ENCODE measurements at places on chromosomes 5 and 9. TPM values are rescaled to one million over a fixed set of nuclear protein-coding genes. Genes with fewer than 3 reads are reported as not detected.

GRCh38 chr5:136924490-136924889 is 559.1 kb upstream of the TRPC7 start:
- no peak for DNase-seq

- DNase-seq, result no peak
Observed at GRCh38 chr5:62692946-62693713, 114.5 kb downstream of the LRRC70 start.

GRCh38 chr9:79984429-79985067 is 412.8 kb downstream of the TLE4 start:
- no peak for DNase-seq

- no peak for DNase-seq
Observed at GRCh38 chr9:134773842-134774241, 106.8 kb upstream of the FCN2 start.

GRCh38 chr5:124511791-124512190 is 234.6 kb downstream of the ZNF608 start:
- DNase-seq, result no peak

- no peak for DNase-seq
Observed at GRCh38 chr9:76537150-76537646, 78.2 kb downstream of the GCNT1 start.

- DNase-seq, result no peak
Observed at GRCh38 chr5:139368613-139369012, 14.5 kb downstream of the SLC23A1 start.

DNA sequence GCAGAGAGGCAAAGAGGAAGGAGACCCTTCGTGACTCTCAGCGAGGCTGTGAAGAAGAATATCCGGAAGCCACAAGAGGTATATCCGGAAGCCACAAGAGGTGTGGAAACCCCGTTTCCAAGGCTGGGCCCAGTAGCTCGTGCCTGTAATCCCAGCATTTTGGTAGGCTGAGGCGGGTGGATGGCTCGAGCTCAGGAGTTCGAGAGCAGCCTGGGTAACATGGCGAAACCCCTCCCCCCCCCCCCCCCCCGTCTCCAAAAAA is 612 bp upstream of the BBLN start:
- peak; percentile 74 for DNase-seq

- DNase-seq, result no peak
Observed at GRCh38 chr9:33799928-33800704, 4.8 kb downstream of the PRSS3 start.

DNA sequence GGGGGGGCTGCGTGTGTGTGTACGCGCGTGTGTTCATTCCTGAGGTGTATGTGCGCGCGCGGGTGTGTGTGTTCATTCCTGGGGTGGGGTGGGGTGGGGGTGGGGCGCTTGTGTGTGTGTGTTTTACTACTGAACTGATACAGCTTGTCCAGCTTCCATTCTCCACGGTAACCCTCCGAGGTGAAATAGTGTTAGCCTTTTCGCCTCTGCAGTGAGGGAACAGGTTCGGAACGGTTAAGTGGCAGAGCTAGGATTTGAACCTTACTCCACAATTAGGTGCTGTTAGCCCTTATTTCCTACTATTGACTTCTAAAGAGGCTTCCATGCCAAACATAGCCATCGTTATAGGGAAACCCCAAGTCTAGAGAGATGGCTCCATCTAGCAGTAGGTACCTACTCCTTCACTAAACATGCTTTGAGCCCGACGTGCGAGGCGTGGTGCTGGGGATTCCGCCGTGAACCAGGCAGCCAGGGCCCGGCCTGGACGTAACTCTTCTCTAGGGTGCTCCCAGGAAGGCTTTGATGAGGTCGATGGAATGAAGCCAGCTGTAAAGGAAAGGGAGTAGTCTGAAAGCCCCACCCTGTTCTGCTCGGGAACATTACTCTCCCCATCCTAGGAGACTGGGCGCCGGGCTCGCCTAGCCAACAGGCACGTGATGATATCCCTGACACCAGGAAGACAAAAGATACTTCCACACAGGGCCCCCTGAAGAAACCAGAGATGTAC is 782 bp upstream of the SKP1 start:
- DNase-seq, result no peak

GRCh38 chr9:94874316-94874715 is 147.8 kb downstream of the AOPEP start:
- no peak for DNase-seq

DNA sequence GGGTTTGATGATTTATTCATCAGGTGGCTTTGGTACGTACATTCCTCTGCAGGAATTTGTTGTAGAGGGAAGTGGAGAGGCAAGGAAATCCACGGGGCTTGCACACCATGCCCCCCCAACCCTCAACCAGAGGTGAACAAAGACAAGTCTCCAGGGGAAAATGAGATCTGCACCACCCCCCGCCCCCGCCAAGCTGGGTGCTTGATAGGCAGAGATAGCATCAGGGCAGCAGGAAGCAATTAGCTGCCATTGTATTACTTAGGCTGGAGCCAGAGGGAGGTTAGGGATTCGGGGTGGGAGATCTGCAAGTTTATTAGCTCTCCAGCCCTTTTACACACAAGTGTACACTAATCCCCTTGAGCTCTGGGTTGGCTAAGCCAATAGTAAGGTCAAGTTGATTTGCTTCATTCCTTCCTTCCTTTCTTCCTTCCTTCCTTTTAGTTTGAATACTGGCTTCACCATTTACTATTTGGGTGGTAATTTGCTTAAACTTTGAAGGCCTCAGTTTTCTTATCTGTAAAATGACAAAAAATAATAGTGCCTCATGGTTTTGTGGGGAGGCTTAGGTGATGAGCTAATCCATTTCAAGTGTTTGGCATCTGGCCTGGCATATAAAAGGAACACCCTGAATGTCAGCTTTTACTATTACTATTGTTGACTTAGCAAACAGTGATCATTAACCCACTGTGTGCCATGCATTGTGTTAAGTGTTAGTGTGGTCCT is 34.1 kb downstream of the SPRY4 start:
- DNase-seq, result no peak

GRCh38 chr9:6676254-6676921 is 30.9 kb upstream of the GLDC start:
- no peak for DNase-seq

DNA sequence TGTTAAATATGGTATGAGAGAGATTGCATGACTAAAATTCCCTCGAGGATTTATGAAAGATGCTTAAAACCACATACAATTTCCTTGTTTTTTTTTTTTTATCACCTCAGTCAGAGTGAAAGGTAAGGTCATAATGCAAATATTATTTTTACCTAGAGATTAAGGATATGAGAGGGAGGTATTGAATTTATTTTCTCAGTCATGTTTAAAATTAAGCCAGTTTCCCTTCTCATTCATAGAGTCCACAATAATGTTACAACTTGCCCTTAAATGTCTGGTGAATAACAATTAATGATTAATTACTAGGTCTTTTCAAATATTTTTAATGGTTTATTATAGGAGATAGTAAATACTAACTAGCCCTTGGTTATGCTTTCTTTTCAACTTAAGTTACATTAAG is 144.9 kb upstream of the HAPLN1 start:
- DNase-seq, result no peak

DNA sequence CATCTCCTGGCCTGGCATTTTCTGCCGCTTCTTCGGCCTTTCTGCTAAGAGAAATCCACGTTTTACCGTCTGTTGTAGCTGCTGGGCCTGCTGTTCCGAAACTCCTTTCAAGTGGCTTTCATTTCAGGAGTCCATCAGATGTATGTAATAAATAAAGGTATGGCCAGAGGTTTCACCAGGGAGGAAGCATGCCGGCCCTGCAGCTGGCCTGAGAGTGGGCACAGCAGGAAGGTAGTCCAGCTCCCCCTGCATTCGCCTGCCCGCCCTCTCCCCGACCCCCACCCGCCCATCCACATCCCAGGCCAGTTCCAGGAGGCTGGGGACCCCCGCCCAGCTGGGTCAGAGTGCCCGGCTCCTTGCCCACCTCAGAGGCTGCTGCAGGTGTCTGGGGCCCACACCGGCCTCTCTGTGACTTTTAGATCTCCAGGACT is 46.4 kb upstream of the EXOC3 start:
- DNase-seq, result no peak

- no peak for DNase-seq
Observed at GRCh38 chr9:103617046-103617445, 477.1 kb upstream of the SMC2 start.

- no peak for DNase-seq
Observed at GRCh38 chr9:133709015-133709611, 29.0 kb downstream of the SARDH start.

- no peak for DNase-seq
Observed at GRCh38 chr9:134550584-134550983, 91.0 kb upstream of the COL5A1 start.

GRCh38 chr5:118224546-118224945 is 763.8 kb downstream of the DTWD2 start:
- DNase-seq, result no peak

- no peak for DNase-seq
Observed at GRCh38 chr5:94395468-94395867, 222.9 kb downstream of the KIAA0825 start.

DNA sequence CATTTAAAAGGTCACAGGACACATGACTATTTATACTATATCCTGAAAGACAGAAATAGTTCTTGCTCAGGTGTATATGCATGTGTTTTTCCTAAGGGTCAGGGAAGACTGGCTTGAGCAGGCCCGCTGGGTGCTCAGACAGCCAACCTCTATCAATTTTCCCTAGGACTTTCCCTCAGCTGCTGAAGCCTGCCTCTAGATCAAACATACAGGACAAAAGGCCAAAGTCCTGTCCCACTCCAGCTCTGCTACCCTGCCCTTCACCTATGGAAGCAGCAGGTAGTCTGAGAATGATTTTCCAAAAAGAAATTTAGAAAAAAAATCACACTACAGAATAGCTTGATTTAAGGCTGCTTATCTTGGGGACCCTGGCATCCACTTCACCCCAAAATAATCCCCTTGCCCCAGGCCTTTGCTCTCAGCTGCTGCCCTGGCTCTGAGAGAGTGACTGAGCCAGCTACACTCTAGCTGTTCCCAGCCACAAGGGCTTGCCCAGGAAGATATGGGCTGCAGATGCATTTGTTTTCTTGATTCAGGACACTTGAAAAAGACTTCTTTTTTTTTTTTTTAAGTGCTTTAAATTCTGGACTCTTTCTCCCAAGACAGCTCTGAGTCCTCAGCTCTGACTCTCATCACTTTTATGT is 42.5 kb downstream of the KLHL3 start:
- DNase-seq, result no peak

DNA sequence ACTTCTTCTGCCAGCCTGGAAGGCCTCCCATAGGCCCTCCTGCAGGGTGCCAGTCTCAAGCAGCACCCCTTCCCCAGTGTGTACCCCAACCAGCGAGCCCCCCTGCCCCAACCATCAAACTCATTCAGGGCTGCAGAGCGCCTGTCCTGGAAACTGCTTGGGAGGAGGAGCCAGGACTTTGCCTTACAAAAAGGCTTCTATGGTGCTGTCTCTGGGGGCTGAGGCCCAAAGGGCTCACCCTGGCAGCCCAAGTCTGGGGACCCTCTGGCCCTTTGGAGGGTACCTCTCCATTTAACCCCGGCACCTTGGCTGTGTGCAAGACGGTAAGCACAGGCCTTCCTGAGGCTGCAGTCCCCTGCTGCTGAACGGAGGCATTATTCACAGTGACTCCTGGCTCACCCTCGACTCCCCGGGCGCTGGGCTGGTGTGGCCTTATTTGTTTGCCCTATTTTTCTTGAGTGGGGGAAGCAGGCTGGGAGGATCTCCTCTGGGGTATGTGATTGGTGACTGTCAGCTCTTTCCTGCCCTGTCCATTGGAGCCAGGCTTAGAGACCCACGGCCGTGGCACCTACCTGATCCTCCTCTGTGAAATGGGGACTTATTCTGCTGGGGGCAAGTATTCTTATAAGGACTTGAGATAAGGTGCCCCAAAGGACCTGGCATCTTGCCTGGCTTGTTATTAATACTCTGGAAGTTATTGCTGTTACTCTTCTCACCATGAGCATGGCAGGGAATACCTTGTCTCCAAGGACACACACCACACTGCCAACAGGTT is 5.8 kb downstream of the LMX1B start:
- DNase-seq, result no peak

PRLR gene
- total RNA-seq, result not detected

HARS1 gene
- 75.9 TPM for total RNA-seq

GIN1 gene
- total RNA-seq, result 10.1 TPM

CRB2 gene
- total RNA-seq, result not detected

PTGER4 gene
- 50.8 TPM for total RNA-seq

ANKRD31 gene
- 0.26 TPM for total RNA-seq

GFI1B gene
- total RNA-seq, result not detected

PCDHGC4 gene
- total RNA-seq, result not detected

DBH gene
- total RNA-seq, result not detected

ADAMTSL2 gene
- not detected for total RNA-seq

GPR150 gene
- total RNA-seq, result 0.58 TPM

CDH9 gene
- total RNA-seq, result not detected

CMYA5 gene
- total RNA-seq, result 0.12 TPM

INSYN2B gene
- not detected for total RNA-seq

OR1J2 gene
- not detected for total RNA-seq
